ENCODE measurements at places on chromosomes 11 and 22.

DNA sequence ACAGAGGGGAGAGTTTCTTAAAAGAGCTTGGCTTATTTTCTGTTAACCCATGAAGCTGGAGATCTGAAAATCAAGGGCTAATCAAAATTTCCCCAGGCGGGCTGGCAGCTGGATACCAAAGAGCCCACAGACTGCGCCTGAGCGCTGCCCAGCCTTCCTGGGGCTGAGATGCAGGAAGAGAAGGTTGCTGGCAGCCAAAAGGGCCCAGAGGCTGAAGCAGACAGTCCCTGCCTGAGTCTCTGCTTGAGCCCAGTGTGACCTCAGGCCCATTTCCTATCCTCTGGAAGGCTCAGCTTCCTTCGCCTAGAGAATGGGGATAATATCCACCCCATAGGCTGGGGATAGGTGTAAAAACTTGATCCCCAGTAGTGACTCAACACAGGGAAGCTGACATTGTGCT lies 49.1 kb downstream of the ARRB1 start:
- no peak for DNase-seq

- DNase-seq = no peak
Measured at GRCh38 chr11:18280438-18281045, 14.5 kb downstream of the SAA1 start.

DNA sequence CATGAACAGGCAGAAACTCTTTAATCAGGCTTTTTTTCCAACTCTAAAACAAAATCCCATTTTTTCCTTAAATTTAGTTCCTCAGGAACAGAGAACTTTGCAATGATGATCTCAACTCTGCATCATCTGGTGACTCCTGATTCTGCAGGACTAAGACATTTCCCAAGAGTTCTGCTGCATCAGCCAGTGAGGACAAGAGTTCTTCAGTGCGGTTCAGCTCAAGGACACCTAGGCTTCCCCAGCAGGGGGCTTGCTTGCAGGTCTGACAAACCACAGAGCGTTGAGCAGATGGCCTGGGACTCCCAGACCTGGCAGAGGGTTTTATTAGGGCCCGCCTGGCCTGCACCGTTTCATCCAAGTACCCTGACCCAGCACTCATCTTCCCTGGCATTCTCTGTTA lies 6.4 kb downstream of the CDCA5 start:
- no peak for DNase-seq

GRCh38 chr11:64887757-64888405 lies 9.5 kb upstream of the EHD1 start:
- DNase-seq = peak; percentile 93

GRCh38 chr11:81915045-81915444 lies 818.6 kb downstream of the FAM181B start:
- peak; percentile 24 for DNase-seq

DNA sequence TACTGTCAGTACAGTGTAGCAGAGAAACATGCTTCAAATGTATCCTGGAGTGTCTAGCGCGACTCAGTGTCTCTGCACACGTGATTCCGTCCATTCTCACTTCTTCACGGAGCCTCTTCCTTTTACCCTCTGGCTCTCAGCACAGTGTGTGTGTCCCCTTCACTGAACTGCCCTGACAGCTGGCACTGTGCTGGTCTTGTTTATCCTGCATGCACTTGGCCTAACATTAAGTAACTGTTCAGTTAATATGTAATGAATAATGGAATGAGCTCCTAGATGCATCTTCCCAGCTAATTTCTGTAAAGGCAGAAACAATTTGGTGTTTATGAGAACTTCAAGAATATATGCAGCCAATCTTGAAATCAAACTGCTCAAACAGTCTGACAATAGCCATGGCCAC lies 44.4 kb downstream of the KMT5B start:
- no peak for DNase-seq

DNA sequence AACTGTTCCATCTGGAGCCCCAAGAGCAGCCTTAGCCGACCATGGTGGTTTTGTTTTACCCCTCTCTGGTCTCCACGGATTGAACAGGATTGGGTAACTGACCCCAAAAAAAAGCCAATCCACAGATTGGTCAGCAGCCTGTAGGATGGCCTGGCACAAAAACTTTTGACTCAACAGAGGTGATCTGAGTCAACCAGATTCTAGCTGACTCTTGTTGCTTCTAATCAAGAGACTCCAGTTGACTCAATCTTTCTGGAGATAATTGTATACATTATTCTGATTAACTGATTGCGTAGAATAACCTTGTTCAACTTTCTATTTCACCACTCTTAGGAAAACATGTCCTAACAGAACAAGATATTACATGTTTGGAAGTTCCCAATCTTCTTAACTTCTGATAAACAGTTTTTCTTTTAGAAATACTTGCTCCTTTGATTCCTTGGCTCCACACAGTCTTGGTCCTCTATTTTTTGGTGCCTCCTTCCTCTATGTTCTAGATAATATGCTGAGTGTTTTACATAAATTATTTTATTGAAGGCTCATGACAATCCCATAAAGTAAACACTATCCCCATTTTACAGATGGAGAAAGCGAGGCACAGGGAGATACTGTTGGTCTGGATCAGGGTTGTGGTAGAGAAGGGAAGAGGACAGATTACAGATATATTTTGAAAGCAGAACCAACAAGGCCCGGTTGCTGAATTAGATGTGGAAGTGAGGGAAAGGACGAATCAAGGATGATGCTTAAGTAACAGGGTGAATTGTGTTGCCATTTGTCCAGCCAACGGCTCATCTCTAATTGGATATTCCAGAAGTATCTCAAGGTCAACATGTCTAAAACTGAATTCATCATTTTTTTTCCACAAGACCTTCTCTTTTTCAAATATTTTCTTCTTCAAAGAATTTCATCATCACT lies 11.5 kb upstream of the ZC3H12C start:
- no peak for DNase-seq

GRCh38 chr11:69430566-69430965 lies 50.9 kb upstream of the LINC01488 start:
- no peak for DNase-seq

DNA sequence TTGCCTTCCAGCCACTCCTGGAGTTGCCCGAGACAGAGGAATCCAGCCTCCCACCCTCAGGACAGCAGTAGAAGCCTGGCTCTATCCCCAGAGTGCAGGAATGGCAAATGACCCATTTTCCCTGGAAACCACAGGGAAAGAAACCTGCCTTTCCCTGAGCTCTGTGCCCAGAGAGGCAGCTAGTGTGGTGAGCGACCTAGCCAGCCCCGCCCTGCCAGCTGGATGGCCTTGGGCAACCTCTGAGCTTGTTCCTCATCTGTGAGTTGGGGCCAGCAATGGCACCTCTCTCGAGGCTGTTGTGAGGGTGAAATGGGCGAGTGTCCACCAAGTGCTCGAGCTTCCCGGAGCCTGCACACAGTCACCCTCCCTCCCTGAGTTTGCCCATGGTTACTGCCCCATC lies 3.7 kb downstream of the OMP start:
- DNase-seq = no peak

- peak; percentile 83 for DNase-seq
Measured at GRCh38 chr11:119474682-119475596, 52.0 kb upstream of the THY1 start.

DNA sequence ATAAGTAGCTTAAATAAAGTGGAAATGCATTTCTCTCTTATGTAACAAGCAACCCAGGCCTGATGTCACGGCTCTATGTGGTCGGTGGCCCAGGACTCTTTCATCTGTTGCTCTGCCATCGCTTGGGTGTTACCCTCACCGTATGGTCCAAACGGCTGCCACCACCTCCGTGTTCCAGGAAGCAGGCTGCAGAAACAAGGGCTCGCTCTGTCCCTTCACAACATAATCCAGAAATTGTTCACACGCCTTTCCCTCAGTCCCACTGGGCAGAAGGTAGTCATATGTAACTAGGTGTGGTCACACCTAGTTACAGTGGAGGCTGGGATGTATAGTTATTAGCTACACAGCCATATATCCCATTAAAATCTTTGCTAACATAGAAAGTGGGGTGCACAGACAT lies 421.0 kb downstream of the SOX6 start:
- no peak for DNase-seq

DNA sequence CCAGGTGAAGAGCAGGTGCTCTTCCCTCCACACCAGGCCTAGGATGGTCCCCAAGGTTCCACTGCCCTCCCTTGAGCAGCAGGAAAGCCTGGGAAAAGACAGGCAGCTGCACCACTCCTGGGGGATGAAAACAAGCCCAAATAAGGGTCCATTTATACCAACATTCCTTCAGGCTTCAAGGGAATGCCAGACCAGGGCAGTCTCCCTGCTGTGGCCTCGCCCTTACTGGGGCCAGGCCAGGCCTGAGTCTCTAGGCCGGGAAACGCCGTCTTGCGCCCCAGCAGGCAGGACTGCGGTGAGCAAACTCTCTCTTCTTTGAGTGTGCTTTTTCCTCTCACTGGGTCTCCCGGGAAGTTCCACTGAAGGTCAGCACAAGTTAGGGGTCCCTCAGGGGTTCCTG lies 443.5 kb downstream of the SOX6 start:
- peak; percentile 15 for DNase-seq

- DNase-seq = no peak
Measured at GRCh38 chr11:116736763-116737162, 36.0 kb downstream of the BUD13 start.

DNA sequence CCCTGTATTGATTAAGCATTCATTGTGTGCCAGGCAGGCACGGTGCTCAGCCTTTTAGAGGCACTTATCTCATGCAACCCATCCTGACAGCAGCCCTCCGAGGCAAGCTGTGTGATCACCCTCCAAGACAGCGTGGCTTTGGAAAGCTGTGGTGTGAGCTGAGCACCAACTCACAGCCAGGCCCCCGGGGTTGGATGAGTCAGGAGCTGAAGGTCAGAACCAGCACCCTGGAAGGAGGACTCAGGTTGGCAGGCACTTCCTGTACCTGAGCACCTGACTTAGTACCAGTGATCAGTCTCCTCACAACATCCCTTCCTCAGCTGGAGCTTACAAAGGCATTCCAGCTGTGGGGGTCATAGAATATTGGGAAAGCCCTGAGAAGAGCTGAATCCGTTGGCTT lies 9.0 kb downstream of the PATZ1 start:
- peak; percentile 83 for DNase-seq

- peak; percentile 5 for DNase-seq
Measured at GRCh38 chr11:124277804-124278203, 21.6 kb downstream of the OR8G5 start.

Data from kidney (tissue), 22 donors.